Naive thymus-derived CD4-positive, alpha-beta T cell (primary cell): ENCODE measurements at places on chromosomes 7 and 10.

- no peak for DNase-seq
- H3K4me3 ChIP-seq = no peak overlapping the region
- H3K27ac ChIP-seq = no peak overlapping the region
- H3K4me1 ChIP-seq = peaks cover 8% of the 10 kb centered on the region
Observed at GRCh38 chr10:133326223-133326551, 10.5 kb downstream of the CALY start.

DNA sequence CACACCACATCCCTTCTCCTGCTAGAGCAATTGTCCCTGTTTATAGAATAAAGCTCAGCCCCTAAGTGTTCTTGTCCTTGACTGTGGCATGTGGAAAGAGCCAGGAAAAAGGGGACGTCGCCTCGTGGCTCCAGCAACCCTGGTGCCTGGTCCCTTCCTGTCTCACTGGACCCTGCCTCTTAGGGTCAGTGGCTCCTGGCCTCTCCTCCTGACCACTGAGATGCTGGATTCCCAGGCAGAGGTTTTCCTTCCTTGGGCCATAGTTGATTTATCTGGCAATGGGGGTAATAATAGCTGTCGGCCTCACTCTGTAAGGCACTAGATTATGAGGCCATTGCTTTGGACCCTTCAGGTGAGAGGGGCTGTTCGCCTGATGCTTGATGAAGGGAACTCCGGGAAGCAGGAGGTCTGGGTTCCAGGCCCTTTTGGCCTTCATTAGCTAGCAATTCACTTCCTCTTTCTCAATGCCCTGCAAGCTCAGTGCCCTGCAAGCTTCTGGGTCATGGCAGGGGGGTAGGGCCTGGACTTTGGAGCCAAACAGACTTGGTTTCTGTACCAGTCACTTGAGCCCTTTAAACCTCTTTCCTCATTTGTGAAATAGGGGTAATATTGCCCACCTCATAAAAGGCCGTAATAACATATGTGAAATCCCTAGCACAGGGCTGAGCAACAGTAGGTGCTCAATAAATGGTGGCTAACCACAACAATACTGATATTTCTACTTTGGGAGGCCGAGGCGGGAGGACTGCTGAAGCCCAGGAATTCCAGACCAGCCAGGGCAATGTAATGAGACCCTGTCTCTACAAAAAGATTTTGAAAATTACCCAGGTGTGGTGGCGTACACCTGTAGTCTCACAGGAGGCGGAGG is 1.1 kb downstream of the ASL start:
- H3K4me1 ChIP-seq = peaks cover 6% of the 10 kb centered on the region
- H3K27me3 ChIP-seq = no peaks in the 10 kb centered on the region

- H3K27me3 ChIP-seq = no peaks in the 10 kb centered on the region
- no peaks in the 10 kb centered on the region for H3K36me3 ChIP-seq
- H3K4me1 ChIP-seq = no peaks in the 10 kb centered on the region
- no peak overlapping the region for H3K27ac ChIP-seq
Observed at GRCh38 chr7:6496842-6497636, 49.3 kb upstream of the DAGLB start.

GRCh38 chr7:3151784-3152183 is 108.1 kb upstream of the CARD11 start:
- H3K27ac ChIP-seq = no peak overlapping the region
- H3K36me3 ChIP-seq = no peaks in the 10 kb centered on the region
- no peaks in the 10 kb centered on the region for H3K4me1 ChIP-seq

GRCh38 chr7:157525491-157525915 is 188.7 kb downstream of the DNAJB6 start:
- H3K27me3 ChIP-seq = no peaks in the 10 kb centered on the region
- no peak for DNase-seq
- H3K36me3 ChIP-seq = no peaks in the 10 kb centered on the region
- no peak overlapping the region for H3K4me3 ChIP-seq

- H3K4me3 ChIP-seq = no peak overlapping the region
- H3K27me3 ChIP-seq = no peaks in the 10 kb centered on the region
- H3K36me3 ChIP-seq = no peaks in the 10 kb centered on the region
- H3K4me1 ChIP-seq = peaks cover 13% of the 10 kb centered on the region
Observed at GRCh38 chr7:77691892-77692491, 4.3 kb upstream of the RSBN1L start.
